Effector memory CD4-positive, alpha-beta T cell (primary cell): ENCODE measurements at places on chromosomes 2 and 18.

GRCh38 chr2:148623086-148623485, 21.5 kb upstream of the EPC2 start:
- DNase-seq: no peak
- no peaks in the 10 kb centered on the region for H3K4me1 ChIP-seq
- no peaks in the 10 kb centered on the region for H3K36me3 ChIP-seq
- H3K27ac ChIP-seq: no peak overlapping the region

GRCh38 chr2:223075301-223076270, 23.6 kb downstream of the KCNE4 start:
- no peak for DNase-seq
- H3K4me3 ChIP-seq: no peak overlapping the region
- no peaks in the 10 kb centered on the region for H3K27me3 ChIP-seq
- no peaks in the 10 kb centered on the region for H3K36me3 ChIP-seq
- no peaks in the 10 kb centered on the region for H3K4me1 ChIP-seq

GRCh38 chr2:179543361-179543901, 278.8 kb upstream of the SESTD1 start:
- no peak overlapping the region for H3K27ac ChIP-seq
- DNase-seq: no peak
- no peaks in the 10 kb centered on the region for H3K4me1 ChIP-seq
- H3K4me3 ChIP-seq: no peak overlapping the region
- H3K27me3 ChIP-seq: no peaks in the 10 kb centered on the region
- H3K36me3 ChIP-seq: no peaks in the 10 kb centered on the region

- H3K27ac ChIP-seq: no peak overlapping the region
- DNase-seq: no peak
- no peaks in the 10 kb centered on the region for H3K27me3 ChIP-seq
- no peaks in the 10 kb centered on the region for H3K36me3 ChIP-seq
- no peaks in the 10 kb centered on the region for H3K4me1 ChIP-seq
Measured at GRCh38 chr2:150903461-150903860, 358.2 kb downstream of the RBM43 start.

DNA sequence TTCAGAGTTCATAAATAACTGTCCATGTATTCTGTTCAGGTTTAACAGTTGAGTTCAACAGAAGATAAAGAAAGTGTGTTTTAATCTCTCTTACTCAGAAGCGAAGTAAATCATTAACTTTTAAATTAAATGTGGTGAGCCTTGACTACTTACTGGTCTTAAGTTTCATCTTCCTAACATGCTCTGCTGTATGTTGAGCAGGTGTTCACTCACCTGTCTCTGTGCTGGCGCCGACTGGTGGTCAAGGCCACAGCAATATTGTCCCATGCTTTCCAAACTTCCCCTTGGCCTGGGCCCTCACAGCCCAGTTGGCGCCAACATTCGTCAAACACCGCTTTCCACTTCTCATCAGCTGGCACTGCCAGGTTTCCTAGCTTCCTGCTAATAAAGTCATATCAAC, 17.0 kb upstream of the MPP4 start:
- no peak overlapping the region for H3K4me3 ChIP-seq
- H3K27ac ChIP-seq: no peak overlapping the region
- no peaks in the 10 kb centered on the region for H3K27me3 ChIP-seq
- no peaks in the 10 kb centered on the region for H3K4me1 ChIP-seq
- DNase-seq: no peak

DNA sequence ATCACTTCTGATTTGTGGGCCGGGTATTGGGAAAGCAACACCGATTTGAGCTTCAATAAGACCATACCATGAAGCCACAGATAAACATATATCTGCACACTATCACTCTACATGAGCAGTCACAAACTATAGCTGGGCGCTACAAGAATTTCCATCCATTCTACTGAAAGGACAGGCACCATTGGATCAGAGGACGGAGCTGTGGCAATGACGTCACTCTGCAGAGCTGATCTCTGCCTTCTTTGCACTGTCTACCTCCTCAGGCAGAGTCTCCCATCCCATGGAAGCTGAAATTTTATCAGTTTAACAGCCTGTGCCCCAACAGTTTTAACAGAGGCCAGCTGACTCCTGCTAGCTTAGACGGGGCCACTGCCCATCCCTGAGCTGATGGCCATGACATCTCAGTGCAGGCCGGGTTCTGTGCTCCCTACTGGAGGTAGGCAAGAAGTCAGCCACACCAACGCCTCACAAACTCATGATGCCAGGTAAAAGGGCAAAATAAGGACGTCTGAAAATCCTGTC, 389.6 kb upstream of the SALL3 start:
- H3K4me3 ChIP-seq: no peak overlapping the region
- DNase-seq: no peak

GRCh38 chr2:40304340-40304739, 147.6 kb downstream of the SLC8A1 start:
- no peaks in the 10 kb centered on the region for H3K27me3 ChIP-seq
- H3K4me1 ChIP-seq: no peaks in the 10 kb centered on the region
- H3K36me3 ChIP-seq: no peaks in the 10 kb centered on the region
- H3K4me3 ChIP-seq: no peak overlapping the region

DNA sequence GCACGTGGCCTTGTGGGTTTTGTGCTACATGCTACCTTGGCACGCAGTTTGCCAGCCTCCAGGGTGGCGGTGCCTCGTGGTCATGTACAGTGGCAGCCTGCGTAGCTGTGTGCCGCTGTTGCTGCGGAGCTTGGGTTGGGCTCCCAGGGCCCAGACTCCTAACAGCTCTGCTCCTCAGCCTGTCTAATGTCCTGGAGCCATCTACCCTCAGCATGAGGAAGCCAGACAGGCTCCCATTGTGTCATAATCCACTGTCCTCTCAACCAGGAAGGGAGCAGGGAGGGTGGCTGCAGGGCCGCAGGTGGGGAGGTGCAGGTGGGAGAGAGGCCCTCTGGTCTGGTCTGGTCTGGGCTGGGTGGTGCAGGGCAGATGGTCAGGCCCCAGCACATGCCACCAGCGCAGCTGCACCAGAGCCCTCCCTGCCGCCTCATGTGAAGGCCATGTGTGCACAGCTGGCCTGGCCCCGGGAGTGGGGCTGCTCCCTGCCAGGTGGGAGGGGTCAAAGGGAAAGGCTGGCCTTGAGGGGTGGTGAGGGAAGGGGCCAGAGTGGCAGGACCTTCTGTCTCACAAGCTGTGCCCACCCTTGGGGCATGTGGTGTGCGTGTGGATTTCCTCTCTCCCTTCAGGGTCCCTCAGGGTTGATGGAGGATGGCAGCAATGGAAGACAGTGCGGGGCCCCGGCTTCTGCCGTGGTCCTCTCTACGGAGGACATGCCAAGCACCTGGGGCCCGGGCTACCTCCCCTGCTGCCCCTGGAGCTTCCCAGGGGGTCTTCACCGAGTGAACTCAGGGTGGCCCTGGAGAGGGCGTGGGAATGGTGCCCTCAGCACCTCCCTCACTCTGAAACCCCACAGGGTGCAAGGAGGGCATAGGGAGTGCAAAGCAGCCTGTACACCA, 4.8 kb downstream of the ATOH8 start:
- peaks cover 51% of the 10 kb centered on the region for H3K27me3 ChIP-seq
- peaks cover 18% of the 10 kb centered on the region for H3K4me1 ChIP-seq
- no peaks in the 10 kb centered on the region for H3K36me3 ChIP-seq
- H3K27ac ChIP-seq: no peak overlapping the region

- no peaks in the 10 kb centered on the region for H3K36me3 ChIP-seq
- H3K4me1 ChIP-seq: no peaks in the 10 kb centered on the region
- no peak overlapping the region for H3K4me3 ChIP-seq
- H3K27me3 ChIP-seq: no peaks in the 10 kb centered on the region
- DNase-seq: no peak
Measured at GRCh38 chr18:30971338-30971956, 71.1 kb downstream of the DSC3 start.

DNA sequence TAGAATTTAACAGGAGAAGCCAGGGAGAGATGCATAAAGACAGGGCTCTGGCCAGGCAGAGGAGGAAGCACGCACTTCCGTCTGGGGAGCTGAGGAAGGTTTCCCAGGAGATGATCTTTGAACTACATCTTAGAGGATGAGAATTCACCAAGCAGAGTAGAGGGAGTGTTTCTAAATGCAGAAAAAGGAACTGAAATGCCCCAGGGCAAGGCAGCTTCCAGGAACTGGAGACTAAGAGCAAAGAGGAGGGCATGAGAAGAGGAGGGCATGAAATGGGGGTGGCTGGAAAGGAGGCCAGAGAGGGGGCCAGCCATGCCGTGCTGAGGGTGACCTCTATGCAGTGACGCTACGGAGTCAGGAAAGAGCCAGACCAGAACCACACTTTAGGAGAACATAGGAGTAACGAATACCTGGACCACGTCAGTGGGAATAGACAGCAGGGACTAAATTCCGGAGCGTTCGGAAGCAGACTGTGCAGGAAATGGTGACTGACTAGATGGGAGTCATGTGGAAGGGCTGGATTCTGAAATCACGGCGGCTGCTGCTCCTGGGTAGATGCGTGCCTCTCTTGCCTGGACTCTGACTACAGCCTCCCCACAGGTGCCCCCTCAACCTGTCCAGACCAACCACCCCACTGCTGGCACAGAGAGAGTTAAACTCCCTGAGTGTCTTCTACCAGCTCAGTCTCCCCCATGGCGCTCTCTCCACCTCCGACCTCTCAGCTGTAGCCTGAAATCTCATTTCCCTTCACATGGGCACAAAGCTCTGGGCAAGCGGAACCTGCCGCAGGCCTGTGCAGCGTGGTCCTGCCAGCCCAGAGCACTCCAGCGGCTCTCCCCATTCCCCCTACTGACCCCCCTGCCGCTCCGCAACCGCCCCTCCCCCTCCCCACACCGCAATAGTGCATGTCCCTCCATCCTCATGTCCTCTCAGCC, 87.0 kb upstream of the RTN4 start:
- H3K27me3 ChIP-seq: no peaks in the 10 kb centered on the region
- no peak for DNase-seq
- no peak overlapping the region for H3K4me3 ChIP-seq
- H3K4me1 ChIP-seq: peaks cover 13% of the 10 kb centered on the region
- no peaks in the 10 kb centered on the region for H3K36me3 ChIP-seq
- no peak overlapping the region for H3K27ac ChIP-seq

DNA sequence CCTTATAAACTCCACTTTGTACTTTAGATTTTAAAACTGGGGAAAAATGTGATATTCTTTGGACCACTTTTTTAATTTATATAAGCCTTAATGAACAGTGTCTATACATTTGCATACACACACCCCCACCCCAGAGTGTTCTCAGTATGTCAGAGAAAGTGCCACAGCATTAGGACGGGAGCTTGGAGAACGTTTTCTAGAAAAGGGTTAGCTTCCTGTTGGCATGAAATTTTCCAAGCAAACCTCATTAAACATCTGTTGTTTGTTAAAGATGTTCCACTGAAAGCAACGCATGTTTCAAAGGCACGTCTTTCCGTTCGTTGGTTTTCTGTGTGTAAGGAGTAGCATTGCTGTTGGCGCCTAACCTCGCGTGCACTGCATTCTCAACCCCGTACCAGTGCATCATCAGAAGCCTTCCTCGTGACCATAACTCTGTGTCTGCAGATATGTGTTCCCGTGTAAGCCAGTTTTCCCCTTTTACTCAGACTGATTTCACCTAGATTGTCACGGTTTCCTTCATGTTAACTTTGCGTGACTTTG, 228.5 kb downstream of the ALPK2 start:
- no peak overlapping the region for H3K4me3 ChIP-seq
- H3K27ac ChIP-seq: no peak overlapping the region
- H3K36me3 ChIP-seq: no peaks in the 10 kb centered on the region
- DNase-seq: no peak
- H3K4me1 ChIP-seq: no peaks in the 10 kb centered on the region

GRCh38 chr18:4433717-4434116, 21.4 kb downstream of the DLGAP1 start:
- H3K4me1 ChIP-seq: no peaks in the 10 kb centered on the region
- no peaks in the 10 kb centered on the region for H3K27me3 ChIP-seq
- H3K27ac ChIP-seq: no peak overlapping the region
- no peaks in the 10 kb centered on the region for H3K36me3 ChIP-seq
- no peak overlapping the region for H3K4me3 ChIP-seq

- DNase-seq: no peak
- H3K4me3 ChIP-seq: no peak overlapping the region
- H3K27me3 ChIP-seq: peaks cover 15% of the 10 kb centered on the region
- no peak overlapping the region for H3K27ac ChIP-seq
- H3K4me1 ChIP-seq: peaks cover 4% of the 10 kb centered on the region
Measured at GRCh38 chr2:232505856-232506255, 14.3 kb upstream of the PRSS56 start.

DNA sequence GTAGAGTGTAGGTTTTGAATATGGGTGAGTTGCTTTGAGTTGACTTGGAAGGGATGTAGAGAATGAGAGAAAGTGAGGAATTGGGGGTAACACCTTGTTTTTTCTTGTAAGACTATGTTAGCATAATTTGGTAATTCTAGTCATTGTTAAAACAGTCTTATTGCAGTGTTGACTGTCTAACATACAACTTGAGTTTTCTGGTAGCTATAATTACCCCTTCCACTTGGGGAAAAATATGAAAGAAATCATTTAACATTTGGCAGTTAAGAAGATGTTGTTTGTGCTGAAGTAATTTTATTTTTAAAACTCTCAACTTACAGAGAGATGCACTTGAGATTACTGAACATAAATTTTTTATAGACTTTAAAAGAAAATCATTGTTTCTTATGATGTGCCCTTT, 108.2 kb downstream of the COMMD1 start:
- no peak overlapping the region for H3K4me3 ChIP-seq
- no peaks in the 10 kb centered on the region for H3K4me1 ChIP-seq
- DNase-seq: no peak
- H3K36me3 ChIP-seq: no peaks in the 10 kb centered on the region
- H3K27me3 ChIP-seq: no peaks in the 10 kb centered on the region

- DNase-seq: peak; percentile 13
- H3K4me1 ChIP-seq: peaks cover 6% of the 10 kb centered on the region
- no peaks in the 10 kb centered on the region for H3K27me3 ChIP-seq
- peak overlapping the region; percentile 80 for H3K27ac ChIP-seq
Measured at GRCh38 chr2:118309946-118310680, 221.8 kb downstream of the INSIG2 start.

DNA sequence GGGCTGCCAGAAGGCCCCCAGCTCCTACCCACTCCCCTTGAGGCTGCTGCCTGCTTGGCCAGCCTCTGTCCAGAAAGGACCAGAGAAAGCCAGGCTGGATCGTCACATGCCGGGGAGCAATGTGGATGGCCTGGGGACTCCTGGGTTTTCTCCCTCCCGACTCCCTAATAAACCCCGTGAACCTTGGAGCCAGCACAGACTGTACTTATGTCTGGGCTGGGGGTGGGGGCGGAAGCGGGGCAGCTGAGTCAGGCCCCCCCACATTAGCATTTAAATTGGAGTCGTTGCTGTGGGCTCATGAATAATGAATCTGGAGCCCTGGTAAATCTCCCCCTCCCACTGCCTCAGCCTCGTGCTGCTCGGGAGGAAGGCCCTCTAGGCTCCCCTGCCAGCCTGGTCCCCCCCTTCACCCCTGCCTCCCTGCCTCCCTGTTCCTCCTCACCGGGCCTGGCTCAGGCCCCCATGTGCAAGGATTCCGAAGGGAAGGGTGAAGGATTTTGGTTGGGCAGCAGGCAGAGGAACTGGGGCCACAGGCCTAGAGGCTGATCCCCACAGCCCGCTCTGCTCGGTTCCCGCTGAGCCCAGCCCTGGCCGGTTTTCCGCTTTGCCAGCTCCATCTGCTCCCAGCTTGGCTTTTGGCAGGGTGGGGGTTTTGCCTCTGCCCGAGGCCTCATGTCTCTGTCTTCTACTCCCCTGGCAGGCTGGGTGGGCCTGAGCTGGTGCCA, 7.3 kb upstream of the ASIC4 start:
- peaks cover 12% of the 10 kb centered on the region for H3K4me1 ChIP-seq
- no peak for DNase-seq
- H3K27ac ChIP-seq: peak overlapping the region; percentile 11
- H3K4me3 ChIP-seq: no peak overlapping the region
- peaks cover 21% of the 10 kb centered on the region for H3K27me3 ChIP-seq
